ENCODE measurements at places on chromosomes 5 and 9.

- no peak for DNase-seq
Observed at GRCh38 chr9:34220218-34220617, 41.4 kb downstream of the UBAP1 start.

GRCh38 chr5:168865968-168866367 is 286.8 kb upstream of the PANK3 start:
- no peak for DNase-seq

- no peak for DNase-seq
Observed at GRCh38 chr9:81053298-81054025, 635.9 kb downstream of the TLE1 start.

DNA sequence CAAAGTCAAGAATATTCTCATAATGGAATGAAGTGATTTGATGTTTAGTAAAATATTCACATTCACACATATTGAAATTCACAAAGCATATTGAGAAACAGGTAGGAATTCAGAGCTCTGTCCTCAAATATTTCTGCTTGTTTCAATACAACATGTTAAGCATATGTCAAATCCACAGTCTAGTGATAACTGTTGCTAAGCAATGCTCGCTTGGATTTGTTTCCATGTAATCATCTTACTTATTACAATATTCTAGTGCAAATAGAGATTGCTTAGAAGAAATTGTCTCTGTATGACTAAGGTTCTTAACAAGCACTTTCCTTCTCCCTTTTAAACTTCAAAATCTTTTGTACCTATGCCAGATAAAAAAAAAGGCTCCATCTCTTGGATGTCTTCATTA is 995.7 kb downstream of the CDH18 start:
- DNase-seq = no peak

DNA sequence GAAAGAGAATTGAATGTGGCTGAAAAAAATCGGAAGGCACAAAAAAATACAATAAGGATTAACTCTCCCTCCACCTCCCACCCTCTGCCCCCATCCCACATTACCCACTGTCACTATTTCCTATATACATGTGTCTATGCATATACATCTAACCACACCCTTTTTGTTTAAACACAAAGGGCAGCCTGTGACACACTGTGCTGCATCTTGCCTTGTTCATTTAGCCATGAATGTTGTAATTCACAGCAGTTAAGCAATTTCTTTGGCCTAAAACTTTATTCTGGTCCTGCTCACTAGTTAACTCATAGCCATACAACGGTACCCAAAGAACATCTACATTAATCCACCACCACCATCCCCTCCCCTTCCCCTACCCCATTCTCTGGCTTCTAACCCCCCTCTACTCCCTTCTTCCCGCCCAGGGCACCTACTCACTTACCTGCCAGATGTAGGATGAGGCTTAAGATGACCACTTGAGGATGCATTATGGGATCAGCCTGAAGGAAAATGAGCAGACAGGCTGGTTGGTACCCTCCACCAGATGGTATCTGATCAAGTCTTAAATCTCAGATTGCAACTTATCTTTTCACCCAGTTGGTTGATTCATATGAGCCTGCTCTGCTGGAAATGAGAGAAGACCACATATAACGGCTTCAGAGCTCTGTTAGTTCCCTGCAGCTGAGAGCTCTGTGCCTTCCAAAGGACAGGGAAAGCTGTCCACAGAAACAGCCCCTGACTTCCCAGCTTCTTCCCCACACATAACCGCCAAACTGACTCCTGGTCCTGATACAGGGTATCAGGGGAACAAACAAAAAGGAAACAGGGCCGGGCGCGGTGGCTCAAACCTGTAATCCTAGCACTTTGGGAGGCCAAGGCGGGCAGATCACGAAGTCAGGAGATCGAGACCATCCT is 1.2 kb downstream of the HAVCR1 start:
- DNase-seq = no peak

GRCh38 chr5:171581781-171582180 is 162.3 kb downstream of the FGF18 start:
- no peak for DNase-seq

- DNase-seq = no peak
Observed at GRCh38 chr5:118723021-118723338, 265.4 kb downstream of the DTWD2 start.

DNA sequence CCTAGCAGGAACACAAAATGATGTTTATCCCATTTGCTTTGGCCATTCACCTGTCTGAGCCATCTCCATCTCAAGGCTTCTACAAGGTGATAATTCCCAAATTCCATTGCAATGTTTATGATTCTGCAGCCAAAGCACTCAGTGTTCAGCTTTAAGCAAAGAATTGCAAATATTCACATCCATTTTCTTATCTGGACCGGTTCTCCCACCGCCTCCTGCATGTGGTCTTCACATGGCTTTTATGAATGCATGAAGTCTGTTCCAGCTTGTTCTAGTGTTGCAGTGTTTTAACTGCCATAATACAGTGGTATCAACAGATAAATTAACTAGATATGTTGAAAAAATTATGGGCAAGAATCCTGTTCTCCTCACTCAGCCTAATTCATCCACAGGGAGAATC is 443.0 kb upstream of the KLF4 start:
- DNase-seq = no peak

DNA sequence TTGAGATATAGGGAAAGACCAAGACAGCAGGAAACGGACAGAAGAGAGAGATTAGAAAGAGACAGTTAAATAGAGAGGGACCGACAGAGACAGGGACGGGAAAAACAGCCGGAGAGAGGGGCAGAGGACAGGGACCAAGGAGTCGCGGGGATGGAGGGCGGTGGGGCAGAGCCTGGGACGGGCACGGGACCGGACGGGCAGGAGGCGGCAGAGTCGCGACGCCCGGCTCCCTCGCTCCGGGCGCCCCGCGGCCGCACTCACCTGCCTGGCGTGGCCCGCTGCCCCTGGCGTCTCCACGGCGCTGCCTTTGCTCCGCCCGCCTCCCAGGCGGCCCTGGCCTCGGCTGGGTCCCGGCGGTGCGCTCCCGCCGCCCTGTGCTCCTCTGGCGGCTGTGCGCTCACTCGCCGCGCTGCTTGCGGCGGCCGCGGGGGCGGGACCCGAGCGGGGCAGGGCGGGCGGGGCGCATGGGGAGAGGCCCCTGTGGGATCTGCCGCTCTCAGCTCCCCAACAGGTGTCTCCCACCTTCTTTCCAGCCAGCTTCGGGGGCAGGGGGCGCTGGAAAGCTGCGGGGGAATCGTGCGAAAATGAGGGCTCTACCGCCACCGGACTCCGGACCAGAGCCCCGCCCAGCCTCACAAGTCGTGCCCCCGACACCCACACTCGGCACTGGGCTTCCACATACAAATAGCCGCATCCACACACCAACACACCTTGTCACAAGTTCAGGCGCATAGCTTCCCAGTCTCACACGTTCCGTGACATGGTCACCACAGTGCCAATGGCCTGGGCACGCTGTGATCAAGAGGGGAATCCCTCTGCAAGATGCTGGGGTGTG is at the start of gene ARID3C:
Gene ARID3C (minus strand): TSS at position 411 of the 835 bp plus-strand sequence. CDS start 1,052 bp downstream, outside the sequence.
- no peak for DNase-seq

DNA sequence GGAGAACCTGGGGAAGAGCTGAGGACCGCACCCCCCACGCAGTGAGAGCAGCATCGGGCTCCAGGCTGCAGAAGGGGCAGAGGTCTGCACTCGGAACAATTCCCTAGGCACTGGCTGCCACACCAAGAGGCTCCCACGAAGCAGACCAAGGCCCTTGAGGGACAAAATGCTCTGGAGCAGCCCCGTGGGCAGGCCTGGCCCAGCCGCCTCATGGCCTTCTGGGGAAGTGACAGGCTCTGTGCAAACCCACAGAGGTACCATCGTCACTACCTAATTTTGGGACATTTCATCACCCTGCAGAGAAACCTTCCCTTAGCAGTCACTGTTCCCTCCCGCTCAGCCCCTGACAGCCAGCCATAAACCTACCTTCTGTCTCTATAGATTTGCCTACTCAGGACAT is 15.9 kb downstream of the FBXW5 start:
- no peak for DNase-seq

DNA sequence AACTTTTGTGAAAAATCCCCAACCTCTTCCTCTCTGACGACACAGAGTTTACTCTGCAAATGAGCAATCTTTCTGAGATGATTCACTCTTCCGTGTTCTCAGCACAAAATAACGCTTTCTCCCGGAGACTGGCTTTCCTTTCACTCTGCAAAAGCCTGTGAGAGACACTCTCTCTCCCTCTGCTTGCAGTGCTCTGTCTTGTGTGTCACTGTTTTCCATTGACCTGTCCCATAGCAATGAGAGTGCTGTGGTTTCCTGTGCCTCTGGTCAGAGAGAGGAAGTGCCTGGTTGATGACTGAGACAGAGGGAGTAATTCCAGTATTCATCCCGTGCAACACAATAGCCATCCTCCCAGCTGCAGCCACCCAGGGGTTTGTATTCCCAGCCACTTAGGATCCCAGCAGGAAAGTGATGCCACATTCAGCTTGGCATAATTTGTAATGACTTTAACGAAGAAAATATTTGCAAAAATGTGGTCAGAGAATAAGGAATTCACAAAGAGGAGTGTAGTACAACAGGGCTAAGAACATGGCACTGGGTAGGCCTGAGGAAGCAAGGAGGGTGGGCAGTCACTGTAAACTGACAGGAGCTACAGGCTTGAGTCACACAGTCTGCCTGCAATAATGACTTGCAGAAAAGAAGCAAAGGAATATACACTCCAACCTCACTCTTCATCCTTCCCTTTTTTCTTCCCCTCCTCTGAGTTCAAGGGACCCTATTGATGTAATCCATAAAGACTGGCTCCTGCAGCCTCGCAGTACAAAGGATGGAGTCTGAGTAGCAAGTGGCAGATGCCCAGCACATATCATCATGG is 463.5 kb upstream of the RGMB start:
- peak; percentile 3 for DNase-seq

DNA sequence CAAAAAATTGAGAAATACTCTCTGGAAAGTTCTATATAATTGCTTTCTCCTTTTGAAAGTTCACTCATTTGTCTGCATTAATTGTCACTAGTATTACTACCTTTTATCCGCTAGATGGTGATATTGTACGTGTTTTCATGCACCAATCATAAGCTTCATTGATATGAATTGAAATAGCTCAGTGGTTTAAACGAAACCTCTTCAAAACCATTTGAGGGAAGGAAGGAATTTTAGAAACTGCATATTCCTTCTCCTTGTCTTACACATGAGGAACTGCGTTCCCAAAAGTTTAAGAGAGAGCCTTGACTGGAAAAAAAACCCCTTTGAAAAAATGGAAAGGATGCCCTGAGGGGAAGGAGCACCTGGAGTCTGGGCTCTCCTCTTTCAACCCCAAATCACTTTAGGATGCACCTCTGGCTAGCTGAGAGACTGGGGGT is 98.6 kb downstream of the YTHDC2 start:
- no peak for DNase-seq

DNA sequence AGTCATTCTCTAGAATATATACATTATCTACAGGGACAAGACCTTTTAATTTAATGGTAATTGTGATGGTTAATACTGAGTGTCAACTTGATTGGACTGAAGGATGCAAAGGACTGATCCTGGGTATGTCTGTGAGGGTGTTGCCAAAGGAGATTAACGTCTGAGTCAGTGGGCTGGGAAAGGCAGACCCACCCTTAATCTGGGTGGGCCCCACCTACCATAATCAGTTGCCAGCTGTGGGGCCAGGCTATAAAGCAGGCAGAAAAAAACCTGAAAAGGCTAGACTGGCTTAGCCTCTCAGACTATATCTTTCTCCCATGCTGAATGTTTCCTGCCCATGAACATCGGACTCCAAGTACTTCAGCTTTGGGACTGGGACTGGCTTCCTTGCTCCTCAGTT is 112.2 kb upstream of the SMC2 start:
- no peak for DNase-seq

GRCh38 chr5:42387563-42387962 is 35.7 kb upstream of the GHR start:
- DNase-seq = no peak

DNA sequence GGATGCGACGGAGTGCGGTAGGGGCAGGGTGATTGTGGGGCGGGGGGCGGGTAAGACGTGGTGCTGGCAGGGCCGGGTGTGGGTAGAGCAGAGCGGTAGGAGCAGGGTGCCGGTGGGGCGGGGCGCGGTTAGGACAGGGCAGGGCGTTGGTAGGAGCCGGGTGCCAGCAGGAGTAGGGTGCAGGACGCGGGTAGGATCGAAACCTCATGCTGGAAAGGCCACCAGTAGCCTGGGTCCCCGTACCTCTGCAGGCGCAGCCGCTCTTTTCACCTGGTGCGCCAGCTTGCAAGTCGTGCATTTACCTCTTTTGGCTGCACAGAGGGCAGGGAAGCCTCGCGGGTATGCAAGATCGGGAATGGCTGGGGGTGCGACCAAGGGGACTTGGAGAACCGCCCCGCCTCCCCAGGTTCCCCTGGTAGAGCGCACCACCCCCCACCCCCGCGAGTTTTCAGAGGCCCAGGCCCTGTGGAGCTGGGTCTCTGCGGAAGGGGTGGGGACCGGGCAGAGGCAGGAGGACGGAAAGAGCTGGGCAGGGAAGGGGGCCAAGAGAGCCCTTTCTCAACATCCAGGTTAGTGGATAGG is 104.8 kb upstream of the SIMC1 start:
- DNase-seq = no peak

GRCh38 chr5:148388696-148389095 is 4.9 kb downstream of the FBXO38 start:
- no peak for DNase-seq

DNA sequence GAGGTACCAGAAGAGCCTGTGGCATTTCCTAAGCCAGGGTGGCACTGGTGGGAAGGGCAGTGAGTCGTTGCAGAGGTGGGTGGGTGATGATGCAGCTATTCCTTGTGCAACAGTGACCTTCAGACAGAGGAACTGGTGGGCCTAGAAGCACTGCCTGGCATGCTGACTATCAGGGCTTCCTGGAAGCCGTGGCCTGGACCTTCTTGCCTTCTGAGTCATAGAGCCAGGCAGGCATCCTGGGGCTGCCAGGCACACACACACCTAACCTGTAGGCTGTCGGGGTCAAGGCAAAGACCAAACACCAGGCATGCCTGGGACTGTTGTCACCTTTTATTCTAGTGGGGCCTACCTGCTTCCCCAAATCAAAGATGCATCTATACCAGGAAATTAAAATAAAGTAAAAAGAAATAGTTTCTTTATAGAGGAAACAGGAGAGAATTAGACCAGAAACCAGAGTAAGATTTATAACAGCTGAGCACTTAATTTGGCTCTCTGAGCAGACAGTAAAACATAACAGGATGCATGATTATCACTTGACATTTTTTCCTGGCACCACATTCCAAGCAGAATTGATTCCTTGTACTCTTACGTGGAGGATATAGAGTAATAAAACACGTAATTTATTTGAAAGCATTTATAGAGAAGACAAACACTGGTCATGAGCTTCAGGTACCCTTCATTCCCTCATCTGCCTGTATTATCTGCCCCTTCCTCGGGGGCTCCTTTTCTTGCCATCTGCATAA is 25.1 kb downstream of the NANS start:
- no peak for DNase-seq
